Stimulated activated CD8-positive, alpha-beta memory T cell treated with anti-CD3 and anti-CD28 coated beads, Interleukin-4, amount 100 ng/mL, for 4 hours (primary cell): ENCODE measurements at places on chromosomes 12 and 14.

GRCh38 chr14:72451054-72451972 lies 442.6 kb downstream of the DPF3 start:
- DNase-seq: no peak

- DNase-seq: no peak
These were observed 5.1 kb downstream of the IKBIP start for GRCh38 chr12:98639491-98639890.

DNA sequence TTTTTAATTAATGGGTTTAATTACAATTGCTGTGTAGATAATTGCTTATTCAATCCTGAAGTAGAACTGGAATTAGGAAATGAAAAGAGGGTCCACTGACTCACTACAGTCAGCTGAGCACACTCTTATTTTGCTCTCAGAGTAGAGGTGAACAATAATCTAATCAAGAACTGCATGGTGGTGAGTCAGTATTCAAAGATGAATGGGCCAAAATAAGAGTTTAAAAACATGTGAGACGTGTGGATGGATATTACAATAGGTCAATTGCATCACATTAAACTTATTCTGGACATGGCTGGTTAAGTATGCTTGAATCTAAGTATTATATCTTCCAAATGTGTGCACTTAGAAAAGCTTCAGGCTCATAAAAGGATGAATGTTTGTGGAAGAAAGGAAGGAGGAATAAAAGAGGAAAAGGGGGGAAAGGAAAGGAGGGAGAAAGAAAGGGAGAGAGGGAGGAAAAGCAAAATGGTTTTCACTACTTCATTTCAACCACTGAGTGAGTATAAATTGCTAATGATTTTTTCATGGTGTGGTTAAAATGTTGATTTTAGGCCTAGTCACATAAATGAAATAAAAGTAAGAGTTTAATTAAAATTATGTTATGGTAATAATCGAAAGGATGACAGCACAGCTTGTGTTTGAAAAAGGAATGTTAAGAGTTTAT lies 27.0 kb upstream of the EEA1 start:
- DNase-seq: no peak

GRCh38 chr14:36672095-36672494 lies 10.4 kb downstream of the PAX9 start:
- DNase-seq: no peak

GRCh38 chr14:71905860-71906259 lies 26.4 kb upstream of the RGS6 start:
- no peak for DNase-seq

GRCh38 chr12:100824476-100824875 lies 29.9 kb downstream of the ANO4 start:
- no peak for DNase-seq

DNA sequence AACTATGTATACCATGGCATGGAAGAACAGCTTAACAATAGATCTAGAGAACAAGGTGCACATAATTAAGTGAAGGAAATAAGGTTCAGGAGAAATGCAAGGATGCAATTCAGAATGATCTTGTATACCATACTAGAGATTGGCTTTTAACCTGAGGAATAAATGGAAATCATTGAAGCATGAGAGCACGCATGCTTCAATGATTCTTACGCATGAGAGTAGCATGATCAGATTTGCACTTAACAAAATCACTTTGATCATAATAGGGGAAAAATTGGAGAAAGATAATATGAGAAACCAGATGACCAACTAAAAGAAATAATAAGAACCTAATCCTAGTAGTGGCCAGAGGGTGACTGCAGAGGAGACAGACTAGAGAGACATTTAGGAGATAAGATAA lies 133.3 kb upstream of the FSCB start:
- DNase-seq: no peak

- peak; percentile 60 for DNase-seq
These were observed 775 bp downstream of the GABARAPL1 start for GRCh38 chr12:10213168-10214135.
